ENCODE measurements at places on chromosomes 2 and 18. TPM values are rescaled to one million over a fixed set of nuclear protein-coding genes. Genes with fewer than 3 reads are reported as not detected.

The GRHL1 gene
- total RNA-seq = 6.5 TPM

The CROCC2 gene
- total RNA-seq = 3.4 TPM

The STPG4 gene
- total RNA-seq = 0.77 TPM

The INPP5D gene
- total RNA-seq = 32.0 TPM

The SERPINB10 gene
- total RNA-seq = not detected

The POMC gene
- total RNA-seq = 3.9 TPM

The ALPI gene
- total RNA-seq = not detected

The TET3 gene
- 21.5 TPM for total RNA-seq

The CNDP1 gene
- not detected for total RNA-seq

The SFT2D3 gene
- total RNA-seq = 7.4 TPM

The RGPD8 gene
- 16.0 TPM for total RNA-seq

The DPP4 gene
- total RNA-seq = 24.5 TPM

DNA sequence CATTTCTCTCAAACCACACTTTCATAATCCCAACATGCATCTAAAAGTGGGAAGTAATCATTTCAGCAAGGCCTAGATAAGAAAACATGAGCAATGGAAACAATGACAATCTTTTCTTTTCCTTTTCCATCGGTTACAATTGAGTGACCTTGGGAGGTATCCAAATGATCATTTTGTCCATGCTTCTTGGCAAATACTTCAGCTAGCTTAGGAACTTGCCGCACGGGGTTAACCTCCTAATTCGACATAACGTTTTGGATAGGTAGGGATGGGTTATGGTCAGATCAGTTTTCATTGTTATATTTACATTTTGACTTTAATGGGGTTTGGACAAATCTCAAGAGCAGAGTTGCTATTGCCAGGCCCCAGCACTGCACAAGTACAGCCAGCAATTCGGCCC is 4.6 kb upstream of the PTPRM start:
- DNase-seq = no peak
- H3K4me3 ChIP-seq = no peak overlapping the region
- peaks cover 30% of the 10 kb centered on the region for H3K4me1 ChIP-seq

DNA sequence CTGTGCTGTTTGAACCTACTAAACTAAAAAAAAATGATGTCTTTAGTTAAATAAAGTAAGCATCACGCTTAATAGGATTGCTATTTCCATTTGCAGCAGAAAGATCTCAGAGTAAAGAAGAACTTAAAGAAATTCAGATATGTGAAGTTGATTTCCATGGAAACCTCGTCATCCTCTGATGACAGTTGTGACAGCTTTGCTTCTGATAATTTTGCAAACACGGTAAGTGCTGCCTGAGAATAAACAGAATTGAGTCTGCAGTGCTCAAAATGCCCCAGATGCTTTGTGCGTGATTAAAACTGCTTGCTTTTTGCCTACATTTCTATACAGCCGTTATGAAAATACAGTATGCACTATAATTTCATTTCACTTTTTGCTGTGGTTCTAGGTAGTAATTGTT is 3.9 kb downstream of the CDCA7 start:
- peaks cover 42% of the 10 kb centered on the region for H3K27me3 ChIP-seq
- H3K27ac ChIP-seq = no peak overlapping the region
- no peak overlapping the region for H3K4me3 ChIP-seq
- no peak for DNase-seq
- peaks cover 25% of the 10 kb centered on the region for H3K4me1 ChIP-seq
- no peaks in the 10 kb centered on the region for H3K36me3 ChIP-seq

GRCh38 chr2:108560241-108560811 is 26.1 kb downstream of the LIMS1 start:
- H3K27ac ChIP-seq = no peak overlapping the region
- H3K36me3 ChIP-seq = no peaks in the 10 kb centered on the region
- peaks cover 5% of the 10 kb centered on the region for H3K4me1 ChIP-seq

DNA sequence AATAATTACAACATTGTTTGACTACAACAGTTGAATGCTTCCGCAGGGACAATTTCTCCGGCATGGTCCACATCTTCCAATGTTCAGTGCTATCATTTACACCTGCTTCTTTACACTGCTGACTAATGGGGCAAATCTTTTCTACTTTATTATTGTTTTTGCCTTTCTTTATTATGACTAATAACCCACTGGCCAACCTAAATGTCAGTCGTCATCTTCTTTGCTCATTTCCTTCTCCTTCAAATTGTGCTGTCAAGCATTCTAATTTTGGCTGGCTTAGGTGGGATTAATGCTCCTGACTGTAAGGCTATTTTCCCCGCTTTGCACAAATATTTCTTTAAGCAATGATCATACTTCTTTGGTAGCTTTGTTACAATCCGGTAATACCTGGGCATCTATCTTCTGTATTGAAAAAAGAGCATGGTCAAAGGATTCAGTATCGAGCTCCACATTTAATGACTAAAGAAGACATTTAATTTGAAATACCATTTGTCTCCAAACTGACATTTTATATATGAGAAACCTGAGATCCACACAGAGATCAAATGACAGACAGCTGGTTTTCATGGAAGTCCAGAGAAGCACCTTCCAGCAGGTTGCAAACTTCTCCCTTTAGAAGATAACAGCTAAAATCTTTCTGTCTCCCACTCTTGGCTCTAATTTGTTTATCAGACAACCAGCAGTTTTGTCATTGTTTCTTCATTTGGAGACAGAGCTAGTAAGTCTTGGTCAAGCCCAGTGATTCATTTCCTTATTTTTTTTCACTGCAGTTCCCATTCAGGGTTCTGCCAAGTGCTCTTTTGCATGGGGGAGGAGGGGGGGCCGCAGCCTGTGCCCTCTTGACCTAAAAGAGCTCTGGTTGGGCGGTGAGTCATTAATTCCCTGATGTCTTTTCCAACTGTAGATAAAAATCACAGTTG is 132.9 kb downstream of the SOCS6 start:
- no peaks in the 10 kb centered on the region for H3K36me3 ChIP-seq
- no peak overlapping the region for H3K4me3 ChIP-seq
- H3K27ac ChIP-seq = peak overlapping the region; percentile 18
- DNase-seq = peak; percentile 87
- no peaks in the 10 kb centered on the region for H3K27me3 ChIP-seq

- H3K27me3 ChIP-seq = no peaks in the 10 kb centered on the region
- no peaks in the 10 kb centered on the region for H3K36me3 ChIP-seq
- DNase-seq = no peak
- H3K4me3 ChIP-seq = no peak overlapping the region
- peak overlapping the region; percentile 64 for H3K27ac ChIP-seq
These were observed 137.6 kb downstream of the COPS8 start for GRCh38 chr2:237223201-237223861.

DNA sequence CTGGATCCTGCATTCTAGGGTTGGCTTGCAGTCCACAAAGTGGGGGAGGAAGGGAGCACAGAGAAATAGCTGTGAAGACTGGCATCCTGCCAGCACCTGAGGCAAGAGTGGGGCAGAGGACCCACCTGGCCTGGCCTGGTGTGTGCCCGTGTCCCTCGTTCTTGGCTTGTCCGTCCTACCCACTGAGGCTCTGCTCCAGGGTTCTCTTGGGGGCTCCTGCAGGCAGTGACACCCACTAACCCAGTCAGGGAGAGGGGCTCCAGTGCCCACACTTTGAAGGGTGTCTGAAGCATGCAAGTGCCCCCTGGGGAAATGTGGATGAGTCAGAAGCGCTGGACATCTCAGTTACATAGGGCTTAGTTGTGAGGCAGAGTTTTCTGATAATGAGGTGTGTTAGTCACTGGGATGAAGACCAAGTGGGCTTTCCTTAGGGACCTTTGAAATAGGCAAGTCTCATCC is 79.4 kb downstream of the SLC4A3 start:
- H3K4me1 ChIP-seq = peaks cover 7% of the 10 kb centered on the region
- no peak overlapping the region for H3K27ac ChIP-seq
- DNase-seq = no peak
- H3K36me3 ChIP-seq = no peaks in the 10 kb centered on the region
- H3K27me3 ChIP-seq = peaks cover 3% of the 10 kb centered on the region

GRCh38 chr2:102806250-102806837 is 44.5 kb downstream of the TMEM182 start:
- no peak overlapping the region for H3K27ac ChIP-seq
- no peak for DNase-seq
- no peaks in the 10 kb centered on the region for H3K27me3 ChIP-seq
- H3K36me3 ChIP-seq = no peaks in the 10 kb centered on the region

DNA sequence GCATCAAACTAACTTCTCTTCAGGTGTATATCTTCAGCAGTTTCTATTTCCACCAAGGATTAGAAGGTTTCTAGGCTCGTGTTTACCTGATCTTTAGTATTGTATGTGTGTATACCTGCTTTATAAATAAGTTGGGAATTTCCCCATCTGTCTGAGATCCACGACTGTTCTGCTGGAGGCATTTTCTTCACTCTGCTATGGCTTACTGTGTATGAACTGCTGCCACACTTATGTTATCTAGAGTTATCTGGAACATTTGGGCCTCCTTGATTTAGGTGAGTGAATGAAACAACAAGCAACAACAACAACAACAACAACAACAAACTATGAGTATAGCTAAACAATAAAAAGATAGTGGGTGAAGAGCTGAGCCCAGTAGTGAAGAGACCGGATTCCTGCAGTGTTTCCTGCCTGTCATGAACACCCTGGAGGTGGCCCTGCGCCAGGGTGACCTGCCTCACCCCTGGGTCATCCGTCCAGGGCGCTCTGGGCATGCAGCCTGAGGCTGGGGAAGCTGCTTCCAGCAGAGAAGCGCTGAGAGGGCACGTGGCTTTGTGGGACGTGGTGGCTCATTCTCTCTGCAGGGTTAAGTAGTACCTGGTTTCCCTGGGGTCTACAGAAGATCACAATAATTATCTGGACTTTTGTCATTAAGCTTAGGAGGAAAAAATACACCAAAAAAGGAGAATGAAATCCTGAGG is 56.1 kb upstream of the GATA6 start:
- DNase-seq = no peak
- H3K36me3 ChIP-seq = no peaks in the 10 kb centered on the region
- H3K4me1 ChIP-seq = peaks cover 6% of the 10 kb centered on the region
- H3K27me3 ChIP-seq = no peaks in the 10 kb centered on the region

DNA sequence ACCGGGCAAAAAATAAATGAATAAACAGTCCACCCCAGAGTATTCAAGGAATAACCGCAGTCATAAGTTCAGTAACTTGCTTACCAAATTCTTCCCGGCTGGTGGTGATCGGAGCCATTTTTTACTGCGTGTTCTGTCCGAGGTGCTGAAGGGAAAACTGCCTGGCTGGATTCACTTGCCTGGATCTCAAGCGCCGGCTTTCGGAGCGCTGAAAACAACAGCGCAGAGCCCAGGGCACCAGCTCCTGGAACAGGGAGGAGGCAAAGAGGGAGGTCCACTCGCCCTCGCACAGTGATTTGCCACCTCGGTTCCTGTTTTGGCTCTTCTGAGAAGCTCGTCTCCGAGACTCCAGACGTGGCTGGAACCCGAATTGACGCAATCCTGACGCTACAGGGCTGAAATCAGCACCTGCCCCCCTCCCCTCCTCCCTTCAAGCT is at the start of gene SYT4:
SYT4 (minus strand) TSS at position 327 of the 437 bp plus-strand sequence; CDS start at position 118, 209 bp downstream.
- H3K4me3 ChIP-seq = no peak within 1 kb of the TSS
- DNase-seq = no peak
- H3K4me1 ChIP-seq = no peaks in the 10 kb centered on the region
- no peaks in the 10 kb centered on the region for H3K36me3 ChIP-seq
- no peak within 1 kb of the TSS for H3K27ac ChIP-seq
- H3K27me3 ChIP-seq = peaks cover 8% of the 10 kb centered on the region

GRCh38 chr18:57150828-57151227 is 3.9 kb downstream of the BOD1L2 start:
- no peak for DNase-seq
- no peak overlapping the region for H3K4me3 ChIP-seq
- no peaks in the 10 kb centered on the region for H3K4me1 ChIP-seq
- peaks cover 6% of the 10 kb centered on the region for H3K27me3 ChIP-seq

DNA sequence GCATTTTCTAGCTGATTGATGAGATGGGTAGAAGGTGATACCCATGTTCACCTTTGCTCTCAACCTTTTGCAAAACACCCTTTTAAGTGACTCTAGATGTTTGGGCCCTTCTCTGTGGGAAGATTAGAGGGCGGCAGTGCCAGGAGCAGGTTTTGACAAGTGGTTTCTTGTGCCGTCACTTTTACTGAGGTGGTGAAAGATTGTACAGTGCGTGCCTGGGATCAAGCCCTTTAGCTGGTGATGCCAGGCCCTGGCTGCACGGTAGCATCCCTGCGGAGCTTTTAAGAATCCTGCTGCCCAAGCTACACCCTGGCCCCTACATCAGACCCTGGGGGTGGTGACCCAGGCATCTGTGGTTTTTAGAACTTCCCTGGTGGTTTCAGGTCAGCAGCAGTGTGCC is 29.1 kb downstream of the MTCL1 start:
- no peaks in the 10 kb centered on the region for H3K36me3 ChIP-seq
- no peak overlapping the region for H3K4me3 ChIP-seq
- no peak for DNase-seq
- peaks cover 4% of the 10 kb centered on the region for H3K4me1 ChIP-seq

DNA sequence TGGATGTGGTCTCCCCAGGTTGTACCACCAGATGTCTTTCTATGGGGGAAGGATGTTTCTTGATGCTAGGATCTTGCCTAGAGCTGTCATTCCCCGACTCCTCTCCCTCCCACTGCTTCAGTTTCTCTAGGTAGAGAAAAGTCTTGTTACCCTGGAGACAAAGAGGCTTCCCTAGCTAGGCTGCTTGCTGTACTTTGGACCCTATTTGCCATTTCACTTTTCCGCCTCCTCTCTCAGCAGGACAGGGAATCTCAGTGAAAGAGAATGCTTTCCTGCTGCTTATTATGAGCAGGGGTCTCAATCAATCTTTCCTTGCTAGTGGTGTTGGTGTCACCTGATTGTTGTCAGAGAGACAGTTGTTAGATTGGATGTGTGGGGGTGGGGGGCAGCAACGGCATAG is 818.8 kb upstream of the GYPC start:
- no peak for DNase-seq
- no peak overlapping the region for H3K4me3 ChIP-seq
- no peaks in the 10 kb centered on the region for H3K27me3 ChIP-seq
- no peak overlapping the region for H3K27ac ChIP-seq
- no peaks in the 10 kb centered on the region for H3K4me1 ChIP-seq

GRCh38 chr2:176934131-176934530 is 278.5 kb upstream of the HNRNPA3 start:
- H3K36me3 ChIP-seq = no peaks in the 10 kb centered on the region
- no peaks in the 10 kb centered on the region for H3K27me3 ChIP-seq
- H3K4me1 ChIP-seq = no peaks in the 10 kb centered on the region
- H3K27ac ChIP-seq = no peak overlapping the region
- DNase-seq = no peak
- H3K4me3 ChIP-seq = no peak overlapping the region

GRCh38 chr2:67445652-67446268 is 48.6 kb downstream of the ETAA1 start:
- no peaks in the 10 kb centered on the region for H3K36me3 ChIP-seq
- H3K4me3 ChIP-seq = no peak overlapping the region
- no peaks in the 10 kb centered on the region for H3K27me3 ChIP-seq
- no peaks in the 10 kb centered on the region for H3K4me1 ChIP-seq

- H3K27me3 ChIP-seq = no peaks in the 10 kb centered on the region
- DNase-seq = no peak
- no peaks in the 10 kb centered on the region for H3K36me3 ChIP-seq
- H3K4me3 ChIP-seq = no peak overlapping the region
These were observed 35.0 kb upstream of the EVA1A start for GRCh38 chr2:75595541-75596395.

GRCh38 chr2:169462896-169463695 is 16.2 kb upstream of the BBS5 start:
- DNase-seq = no peak
- H3K27ac ChIP-seq = no peak overlapping the region
- H3K4me1 ChIP-seq = no peaks in the 10 kb centered on the region
- no peaks in the 10 kb centered on the region for H3K36me3 ChIP-seq
- no peak overlapping the region for H3K4me3 ChIP-seq
- H3K27me3 ChIP-seq = no peaks in the 10 kb centered on the region

- peaks cover 81% of the 10 kb centered on the region for H3K4me1 ChIP-seq
- H3K27me3 ChIP-seq = no peaks in the 10 kb centered on the region
- no peak overlapping the region for H3K4me3 ChIP-seq
- DNase-seq = no peak
These were observed 35.9 kb downstream of the INPP4A start for GRCh38 chr2:98480598-98480997.
